ENCODE measurements at places on chromosomes 1 and 21.

- DNase-seq = no peak
These were observed 551.3 kb downstream of the KCNT2 start for GRCh38 chr1:196056966-196057365.

DNA sequence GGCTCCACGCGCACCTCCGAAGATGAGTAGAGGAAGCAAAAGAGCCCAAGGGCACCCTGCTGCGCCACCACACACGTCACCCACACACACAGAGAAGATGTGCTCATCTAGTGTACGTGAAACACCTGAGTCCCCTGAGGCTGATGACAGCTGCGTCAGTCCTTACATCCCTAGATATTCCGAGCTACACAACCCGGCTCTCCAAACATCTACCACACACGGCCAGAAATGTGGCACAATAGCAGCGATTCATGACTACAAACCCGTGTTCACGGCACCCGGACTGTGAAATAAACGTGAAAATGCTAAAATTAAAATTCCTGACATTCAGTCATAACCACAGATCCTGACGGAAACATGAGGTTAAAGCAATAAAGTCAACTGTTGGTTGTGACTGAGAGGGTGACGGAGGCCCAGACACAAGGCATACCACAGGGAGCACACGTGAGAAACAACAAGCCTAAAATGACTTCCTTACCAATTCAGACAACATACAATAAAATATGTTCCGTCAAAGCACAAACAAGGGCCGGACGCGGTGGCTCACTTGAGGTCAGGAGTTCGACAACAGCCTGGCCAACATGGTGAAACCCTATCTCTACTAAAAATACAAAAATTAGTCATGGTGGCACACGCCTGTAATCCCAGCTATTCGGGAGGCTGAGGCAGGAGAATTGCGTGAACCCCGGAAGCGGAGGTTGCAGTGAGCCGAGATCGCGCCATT lies 7.3 kb downstream of the SSU72 start:
- DNase-seq = no peak

GRCh38 chr1:21640653-21641052 lies 28.5 kb downstream of the RAP1GAP start:
- no peak for DNase-seq

GRCh38 chr21:42250422-42251403 lies 31.8 kb downstream of the ABCG1 start:
- DNase-seq = no peak

GRCh38 chr1:205204552-205204951 lies 7.0 kb downstream of the DSTYK start:
- no peak for DNase-seq

- DNase-seq = no peak
These were observed 40.1 kb downstream of the RRAGC start for GRCh38 chr1:38819516-38819915.

- DNase-seq = no peak
These were observed 252.1 kb downstream of the TM2D1 start for GRCh38 chr1:61472876-61473275.

DNA sequence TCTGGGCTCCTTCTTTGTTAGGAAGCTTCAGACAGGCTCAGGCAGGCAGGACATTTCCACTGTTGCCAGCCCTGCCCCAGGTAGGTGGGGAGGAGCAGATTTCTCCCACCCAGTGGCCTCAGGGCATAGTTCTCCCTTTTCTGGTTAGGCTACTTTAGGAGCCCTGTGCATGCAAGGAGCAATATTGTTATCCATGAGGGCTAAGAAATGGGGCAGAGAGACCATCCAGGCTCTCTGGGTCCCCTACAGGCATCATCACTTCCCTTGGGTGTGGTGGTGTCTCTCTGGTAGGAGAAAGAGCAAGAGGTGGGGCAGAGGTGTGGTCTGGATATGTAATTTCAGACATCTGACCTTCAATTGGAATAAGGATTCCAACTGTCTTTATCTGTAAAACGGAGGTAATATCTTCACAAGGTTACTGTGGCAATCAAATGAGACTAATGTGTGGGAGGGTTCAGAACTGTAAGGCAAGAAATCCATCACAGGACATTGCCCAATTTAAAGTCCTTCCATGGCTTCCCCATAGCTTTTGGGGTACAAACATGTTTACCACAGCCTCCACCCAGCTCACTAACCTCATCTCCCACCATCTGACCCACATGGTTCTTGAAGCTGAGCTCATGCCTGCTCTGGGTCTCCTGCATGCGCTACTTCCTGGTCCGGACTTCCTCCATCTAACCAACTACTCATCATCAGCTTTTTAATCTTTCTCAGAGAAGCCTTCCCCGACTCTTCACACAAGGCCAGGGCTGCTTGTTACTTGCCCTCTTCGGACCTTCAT lies 26.1 kb downstream of the PCAT6 start:
- DNase-seq = no peak

GRCh38 chr1:46801323-46802055 lies 2.6 kb downstream of the CYP4B1 start:
- no peak for DNase-seq

DNA sequence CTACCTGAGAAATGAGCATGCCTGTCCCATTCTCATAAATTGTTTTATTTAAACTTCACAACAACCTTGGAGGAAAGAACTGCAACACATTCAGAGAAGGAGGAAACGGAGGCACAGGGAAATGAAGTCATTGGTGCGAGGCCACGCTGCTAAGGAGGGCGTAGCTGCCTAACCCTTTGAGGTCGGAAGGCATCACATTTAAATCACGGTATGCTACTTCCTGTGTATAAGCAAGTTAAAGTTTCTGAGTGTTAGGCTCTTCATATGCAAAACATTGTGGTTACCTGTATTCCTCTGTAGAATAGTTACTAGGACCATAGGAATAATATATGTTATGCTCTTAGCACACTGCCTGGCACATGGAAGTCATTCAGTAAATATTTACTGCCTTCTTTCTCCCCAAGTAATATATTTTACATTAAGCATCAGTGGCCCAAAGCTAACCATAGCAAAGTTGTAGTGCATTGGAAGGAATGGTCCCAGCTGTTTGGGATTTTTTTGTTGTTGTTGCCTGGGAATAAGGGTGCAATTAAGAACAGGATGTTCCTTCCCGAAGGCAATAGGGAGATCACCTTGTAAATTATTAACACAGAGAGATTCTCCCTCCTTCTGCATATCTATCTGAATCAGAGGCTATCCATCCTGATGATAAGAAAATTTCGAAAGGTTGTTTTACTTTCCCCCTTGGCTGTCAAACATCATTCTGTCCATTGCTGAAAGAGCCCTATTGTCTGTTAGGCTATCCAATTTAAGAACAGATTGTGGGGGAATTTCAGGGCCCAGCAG lies 192.2 kb upstream of the C8B start:
- DNase-seq = no peak

DNA sequence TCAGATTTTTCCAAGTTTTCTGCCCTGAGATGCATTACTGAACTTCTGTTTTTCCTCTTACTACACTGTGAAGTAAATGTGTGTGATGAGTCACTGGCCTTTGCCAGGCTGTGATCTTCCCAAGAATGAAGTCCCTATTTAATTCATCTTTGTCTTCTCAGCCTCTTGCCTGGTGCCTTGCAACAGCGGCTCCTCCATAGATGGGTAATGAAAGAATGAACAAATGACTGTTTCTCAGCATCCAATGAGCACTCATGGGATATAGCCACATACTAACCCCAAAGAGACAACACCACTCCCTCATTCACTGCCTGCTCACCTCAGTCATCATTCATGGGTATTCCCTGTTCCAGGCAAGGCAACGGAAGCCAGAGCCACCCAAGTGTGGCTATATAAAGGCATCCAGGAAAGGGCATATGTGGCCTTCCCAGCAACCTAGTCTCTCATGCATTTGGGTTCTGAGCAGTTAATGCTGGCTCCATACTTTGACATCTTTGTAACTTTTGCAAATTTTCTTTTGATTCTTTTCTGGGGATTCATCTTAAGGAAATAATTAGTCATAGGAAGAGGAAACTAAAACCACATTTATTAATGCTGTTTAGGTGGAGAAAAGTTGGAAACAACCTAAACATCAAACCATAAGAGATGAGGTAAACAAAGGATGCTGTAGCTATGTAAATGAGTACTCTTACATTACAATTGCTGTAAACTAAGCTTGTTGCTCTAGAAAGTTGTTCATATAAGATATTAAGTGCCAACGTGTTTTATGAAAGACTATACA lies 71.9 kb downstream of the HIVEP3 start:
- no peak for DNase-seq

GRCh38 chr1:15155888-15156741 lies 2.6 kb downstream of the TMEM51 start:
- DNase-seq = no peak

DNA sequence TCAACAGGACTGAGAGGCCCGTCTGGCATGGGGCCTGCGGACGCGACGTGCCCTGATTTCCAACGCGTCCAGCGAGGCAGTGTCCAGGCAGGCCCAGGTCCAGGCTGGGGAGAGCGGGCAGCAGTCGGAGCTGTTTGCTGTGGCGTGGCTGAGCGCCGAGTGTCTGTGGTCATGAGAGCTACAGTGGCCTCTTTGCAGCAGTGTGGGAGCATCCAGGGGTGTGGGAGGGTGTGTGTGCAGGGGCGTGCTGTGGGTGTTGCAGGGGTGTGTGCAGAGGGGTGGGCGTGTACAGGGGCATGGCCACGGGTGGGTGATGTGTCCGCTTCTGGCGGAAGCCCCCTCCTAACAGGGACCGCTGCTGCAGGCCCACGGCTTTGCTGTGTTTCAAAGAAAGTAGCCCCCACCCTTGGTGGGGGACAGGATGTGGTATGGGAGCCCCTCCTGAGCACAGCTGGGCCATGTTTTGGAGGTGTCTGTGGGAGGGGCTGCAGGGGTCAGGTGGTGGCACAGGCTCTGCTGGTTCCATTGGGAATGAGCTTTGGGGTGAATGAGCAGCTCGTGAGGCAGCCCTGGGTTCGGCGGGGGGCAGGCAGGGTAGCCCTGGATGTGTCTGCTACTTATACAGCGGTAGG lies 17.7 kb downstream of the PLCH2 start:
- no peak for DNase-seq

DNA sequence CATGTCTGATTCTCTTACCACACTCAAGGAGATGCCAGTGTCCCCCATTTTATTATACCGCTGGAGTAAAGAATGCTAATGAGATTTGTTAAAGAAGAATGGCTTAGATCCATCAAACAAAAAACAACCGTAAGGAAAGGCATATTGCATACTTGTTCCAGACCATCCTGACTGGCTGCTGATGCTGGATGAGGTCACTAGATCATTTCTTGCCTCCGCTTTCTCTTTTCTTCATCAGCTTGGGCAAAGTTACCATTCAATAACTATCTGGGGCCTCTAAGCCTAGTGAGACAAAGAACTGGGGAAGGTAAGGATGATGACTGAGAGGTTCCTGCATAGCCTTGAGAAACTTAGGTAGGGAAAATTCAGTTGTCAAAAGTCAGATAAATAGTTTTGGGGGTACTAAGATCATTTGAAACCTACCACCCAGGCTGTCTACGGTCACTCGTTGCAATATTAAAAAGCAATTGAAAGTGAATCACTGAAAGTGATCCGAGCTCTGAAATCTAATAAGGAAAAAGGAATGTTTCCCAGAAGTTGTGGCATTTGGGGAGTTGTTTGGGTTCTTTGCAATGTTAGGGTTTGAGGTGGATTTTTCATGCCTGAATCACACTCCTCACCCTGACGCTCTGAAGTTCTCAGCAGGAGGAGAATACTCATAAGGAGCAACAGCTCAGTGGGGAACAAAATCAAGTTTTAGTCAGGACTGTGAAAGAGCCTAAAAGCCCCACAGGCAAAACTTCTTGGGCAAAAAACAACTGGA lies 176.8 kb downstream of the HHIPL2 start:
- DNase-seq = peak; percentile 58

DNA sequence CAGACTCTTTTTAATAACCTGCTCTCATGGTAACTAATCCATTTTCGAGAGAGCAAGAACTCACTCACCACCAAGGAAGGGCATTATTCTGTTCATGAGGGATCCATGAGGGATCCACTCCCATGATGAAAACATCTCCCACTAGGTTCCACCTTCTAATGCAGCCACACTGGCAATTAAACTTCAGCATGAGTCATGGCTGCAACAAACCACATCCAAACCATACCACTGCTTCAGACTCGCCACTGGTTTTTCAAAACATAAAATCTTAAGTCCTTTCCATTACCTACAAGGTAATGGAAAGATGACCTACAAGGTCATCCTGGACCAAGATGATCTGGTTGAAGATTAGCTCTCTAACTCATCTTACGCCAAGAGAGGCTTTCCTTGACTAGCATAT lies 405.1 kb downstream of the VAV3 start:
- no peak for DNase-seq

GRCh38 chr1:157519451-157519850 lies 32.9 kb downstream of the FCRL5 start:
- DNase-seq = no peak

DNA sequence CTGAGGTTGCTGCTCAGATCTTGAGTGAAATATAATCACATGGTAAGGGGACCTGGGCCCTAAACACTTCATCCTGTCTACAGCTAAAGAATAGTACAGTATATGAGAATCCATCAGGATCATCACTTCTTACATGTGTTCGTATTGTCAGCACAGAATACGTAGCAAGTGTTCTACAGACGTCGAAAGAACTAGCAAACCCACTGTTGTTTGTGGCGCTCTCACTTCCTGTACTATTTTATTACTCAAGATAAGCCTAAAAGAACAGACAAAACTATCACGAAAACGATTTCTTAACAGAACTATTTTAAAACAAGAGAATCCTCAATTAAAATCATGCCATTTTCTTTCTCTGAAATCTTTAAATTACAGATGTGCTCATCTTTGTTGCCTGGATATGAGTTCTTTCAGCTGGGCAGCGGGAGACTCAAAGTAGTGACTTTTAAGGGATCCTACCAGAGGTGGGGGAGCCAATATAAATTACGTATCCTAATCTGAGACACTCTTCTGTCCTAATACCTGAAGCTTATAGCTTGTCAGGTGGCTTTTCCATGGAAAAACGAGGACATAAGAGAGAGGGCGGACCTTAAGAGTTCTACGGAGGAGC lies 724 bp downstream of the ST7L start:
- no peak for DNase-seq

GRCh38 chr1:37258068-37258467 lies 216.3 kb upstream of the ZC3H12A start:
- DNase-seq = no peak

GRCh38 chr1:58883037-58883887 lies 99.4 kb upstream of the JUN start:
- peak; percentile 91 for DNase-seq

- DNase-seq = no peak
These were observed 230.0 kb upstream of the B3GALT2 start for GRCh38 chr1:193416226-193417024.

DNA sequence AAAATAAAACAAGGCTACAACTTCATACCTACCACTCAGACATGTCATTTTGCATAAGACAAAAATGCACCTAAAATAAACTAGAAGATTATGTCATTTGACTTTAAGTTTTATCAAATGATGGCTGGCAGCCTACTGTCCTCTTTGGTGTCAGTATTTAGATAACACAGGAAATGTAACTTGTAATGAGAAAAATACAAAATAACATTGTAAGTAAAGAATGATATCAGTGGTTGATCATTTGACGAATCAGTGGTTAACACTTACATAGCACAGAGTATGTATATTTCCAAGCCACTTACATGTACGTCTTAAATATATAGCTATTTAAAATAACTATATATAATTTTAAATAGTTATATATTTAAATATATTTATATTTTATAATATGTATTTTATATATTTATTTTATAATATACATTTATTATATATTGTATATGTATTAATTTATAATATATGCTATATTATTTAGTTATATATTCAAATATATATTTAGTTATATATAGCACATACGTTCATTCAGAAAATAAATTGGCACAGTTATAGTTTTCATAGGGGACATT lies 44.1 kb downstream of the ZNF678 start:
- DNase-seq = no peak

GRCh38 chr1:40840526-40841323 lies 21.4 kb downstream of the CITED4 start:
- no peak for DNase-seq

GRCh38 chr1:234722904-234723720 lies 113.1 kb upstream of the IRF2BP2 start:
- peak; percentile 80 for DNase-seq
